ENCODE measurements at places on chromosomes 13 and 19.

GRCh38 chr19:56147307-56147706 lies 6.2 kb downstream of the ZNF444 start:
- DNase-seq, result no peak

GRCh38 chr19:19459073-19459472 lies 53.6 kb downstream of the GATAD2A start:
- no peak for DNase-seq

- no peak for DNase-seq
Observed at GRCh38 chr13:41588899-41589298, 131.5 kb downstream of the RGCC start.

DNA sequence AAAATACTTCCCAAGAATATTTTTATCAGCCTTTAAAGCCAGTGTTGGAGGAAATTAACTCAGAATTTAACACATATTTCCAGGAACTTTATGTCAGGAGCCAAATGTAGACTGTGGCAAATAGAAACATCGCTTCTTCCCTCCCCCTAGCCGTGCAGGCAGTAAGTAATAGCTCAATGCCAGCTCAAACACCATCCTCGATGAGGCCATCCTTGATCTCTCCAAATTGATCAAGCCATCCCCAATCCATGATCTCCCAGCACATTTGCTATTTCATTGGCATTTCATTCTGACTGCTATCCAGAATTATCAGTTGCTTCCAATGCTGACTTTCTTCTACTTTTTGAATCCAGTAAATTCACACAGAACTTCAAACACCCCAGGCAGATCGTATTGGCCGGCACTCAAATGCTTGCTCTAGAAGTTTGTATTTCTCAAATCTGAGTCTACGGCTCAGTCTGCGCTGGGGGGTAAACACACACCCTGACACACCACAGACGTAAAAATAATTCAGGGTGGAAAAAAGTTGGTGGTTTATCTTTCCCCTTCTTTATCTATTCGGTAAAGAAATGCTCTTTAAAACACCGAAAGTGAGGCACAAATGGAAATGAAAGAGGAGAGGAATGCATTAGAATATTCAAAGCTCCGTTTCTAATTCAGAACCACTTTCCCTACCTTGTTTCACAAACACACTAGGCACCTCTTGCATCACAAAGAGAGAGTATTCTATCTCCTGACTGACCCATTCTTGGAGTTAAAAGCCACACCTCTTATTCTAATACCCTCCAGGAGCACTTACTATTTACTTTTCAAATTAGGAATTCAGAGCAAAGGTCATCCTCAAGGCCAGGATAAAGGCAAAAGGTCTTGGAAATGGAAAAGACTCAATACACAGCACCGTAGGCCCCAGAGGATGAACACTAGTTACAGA lies 991 bp downstream of the OBI1 start:
- peak; percentile 16 for DNase-seq

DNA sequence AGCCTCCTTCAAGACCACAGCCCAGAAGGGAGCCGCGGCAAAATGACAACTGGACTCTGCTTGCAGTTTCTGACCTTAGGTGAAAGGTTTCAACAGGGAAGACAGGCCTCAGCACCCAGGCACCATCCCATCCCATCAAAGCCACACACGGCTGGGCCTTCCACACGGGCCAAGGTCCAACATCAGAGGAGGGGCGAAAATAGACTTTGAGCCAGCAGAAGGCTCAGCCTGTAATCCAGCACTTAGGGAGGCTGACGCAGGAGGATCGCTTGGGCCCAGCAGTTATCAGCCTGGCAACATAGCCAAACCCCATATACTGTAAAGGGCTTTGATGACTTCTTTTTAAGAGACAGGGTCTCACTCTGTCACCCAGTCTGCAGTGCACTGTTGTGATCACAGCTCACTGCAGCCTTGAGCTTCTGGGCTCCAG lies 26.8 kb upstream of the TINCR start:
- DNase-seq, result no peak

GRCh38 chr13:98396071-98396710 lies 180.7 kb downstream of the STK24 start:
- no peak for DNase-seq

GRCh38 chr13:64471916-64472315 lies 2758.2 kb downstream of the PCDH9 start:
- no peak for DNase-seq

DNA sequence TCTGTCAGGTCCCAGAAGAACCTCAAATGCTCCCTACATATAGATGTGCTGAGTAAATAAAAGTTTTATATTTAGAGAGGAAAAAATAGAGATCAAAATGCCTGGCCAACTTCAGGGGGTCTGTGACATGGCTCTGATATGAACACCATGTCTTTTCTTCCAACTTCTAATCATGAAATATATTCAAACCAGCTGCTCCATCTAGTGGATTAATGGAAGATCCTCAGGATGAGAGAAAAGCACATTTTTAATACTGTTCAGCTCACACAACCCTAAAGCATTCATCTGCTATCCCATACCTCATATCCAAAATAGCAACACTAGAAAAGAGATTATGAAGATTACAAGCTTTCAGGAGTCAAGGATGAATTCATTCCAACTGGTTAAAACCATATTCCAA lies 56.0 kb upstream of the DOCK9 start:
- peak; percentile 58 for DNase-seq

DNA sequence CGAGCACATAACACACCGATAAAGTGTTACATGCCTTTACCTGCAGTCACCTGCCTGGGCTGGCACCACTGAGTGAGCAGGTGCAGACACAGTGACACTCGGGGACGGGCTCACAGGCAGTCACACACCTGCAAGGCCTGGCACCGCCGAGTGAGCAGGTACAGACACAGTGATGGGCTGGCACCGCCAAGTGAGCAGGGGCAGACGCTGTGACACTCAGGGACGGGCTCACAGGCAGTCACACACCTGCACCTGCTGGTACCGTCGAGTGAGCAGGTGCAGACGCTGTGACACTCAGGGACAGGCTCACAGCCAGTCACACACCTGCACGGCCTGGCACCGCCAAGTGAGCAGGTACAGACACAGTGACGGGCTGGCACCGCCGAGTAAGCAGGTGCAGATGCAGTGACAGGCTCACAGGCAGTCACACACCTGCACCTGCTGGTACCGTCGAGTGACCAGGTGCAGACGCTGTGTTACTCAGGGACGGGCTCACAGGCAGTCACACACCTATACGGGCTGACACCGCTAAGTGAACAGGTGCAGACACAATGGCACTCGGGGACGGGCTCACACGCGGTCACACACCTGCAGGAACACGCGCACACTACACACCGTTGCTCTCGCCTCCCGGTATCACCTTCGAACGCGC lies 470 bp downstream of the ZNF835 start:
- DNase-seq, result no peak

- DNase-seq, result peak; percentile 47
Observed at GRCh38 chr19:3849092-3849491, 19.7 kb downstream of the ZFR2 start.

DNA sequence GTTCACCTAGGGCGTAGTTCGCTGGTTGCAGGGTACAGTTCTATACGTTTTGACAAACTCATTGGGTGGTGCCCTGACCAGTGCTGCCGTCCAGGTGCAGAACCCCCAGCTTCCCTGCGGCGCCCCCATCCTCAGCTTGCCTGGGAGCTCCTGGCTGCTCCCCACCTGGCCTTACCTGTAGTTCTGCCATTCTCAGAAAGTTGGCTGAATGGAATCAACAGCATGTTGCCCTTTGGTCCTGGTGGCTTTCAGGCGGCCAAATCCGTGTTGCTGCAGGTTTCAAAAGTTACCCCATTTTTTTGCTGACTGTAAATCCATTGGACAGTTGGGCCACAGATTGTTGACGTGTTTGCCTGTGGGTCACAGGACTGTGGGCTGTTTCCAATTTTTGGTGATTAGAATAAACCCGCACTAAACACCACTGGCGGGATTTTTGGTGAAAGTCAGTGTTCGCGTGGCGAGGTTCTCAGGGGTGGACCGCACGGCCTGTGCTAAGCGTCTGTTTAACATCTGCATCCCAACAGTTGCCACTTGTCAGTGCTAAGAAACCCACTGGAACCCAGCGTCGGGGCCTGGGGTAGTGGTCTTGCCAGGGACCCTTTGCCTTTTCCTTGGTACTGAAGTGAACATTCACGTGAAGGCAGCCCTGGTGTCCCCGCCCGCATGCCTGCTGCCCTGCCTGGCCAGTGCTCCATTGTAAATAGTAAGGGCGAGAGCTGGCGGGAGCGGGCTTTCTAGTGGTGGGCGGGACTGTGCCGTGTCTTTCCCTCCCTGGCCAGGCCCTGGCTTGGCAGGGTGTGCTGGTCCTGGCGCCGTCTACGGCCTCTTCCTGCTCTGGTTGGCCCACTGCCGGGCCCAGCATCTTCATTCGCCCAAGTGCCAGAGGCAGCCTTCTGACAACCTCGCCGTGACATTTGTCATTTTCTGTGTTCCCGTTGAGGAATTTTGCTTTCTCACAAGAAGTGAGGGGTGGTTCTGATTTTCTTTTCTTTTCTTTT lies 3.3 kb downstream of the DOT1L start:
- peak; percentile 56 for DNase-seq

- DNase-seq, result no peak
Observed at GRCh38 chr19:48826606-48827020, 9.7 kb downstream of the HSD17B14 start.

GRCh38 chr13:26605845-26606244 lies 48.4 kb downstream of the WASF3 start:
- peak; percentile 16 for DNase-seq
